ENCODE measurements at places on chromosomes 4 and X.

GRCh38 chr4:184472614-184473498 is 1.5 kb downstream of the IRF2 start:
- no peak for DNase-seq

DNA sequence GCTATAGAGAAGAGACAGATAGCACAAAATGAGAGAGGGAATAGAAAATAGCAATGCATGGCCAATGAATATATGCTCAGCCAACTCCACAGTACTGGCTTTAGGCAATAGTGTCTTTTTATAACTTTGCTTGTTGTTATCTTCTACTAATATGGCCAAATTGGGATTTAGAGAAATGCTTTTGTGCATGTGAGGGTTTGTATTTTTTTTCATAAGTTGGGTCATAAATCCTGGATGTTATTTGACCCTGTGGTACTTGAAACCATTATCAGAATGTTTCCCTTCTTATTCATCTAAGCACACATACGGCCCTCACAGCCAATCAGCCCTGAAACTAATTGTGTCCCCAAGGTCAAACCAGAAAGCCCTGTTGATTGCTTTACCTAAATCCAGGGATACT is 35.2 kb upstream of the LPAR4 start:
- DNase-seq: no peak

- no peak for DNase-seq
Measured at GRCh38 chr4:180060159-180060889, 2182.9 kb upstream of the TENM3 start.

GRCh38 chr4:151931563-151931962 is 170.8 kb upstream of the GATB start:
- DNase-seq: no peak
